ENCODE measurements at places on chromosomes 12 and 14. TPM values are rescaled to one million over a fixed set of nuclear protein-coding genes. Genes with fewer than 3 reads are reported as not detected.

GRCh38 chr12:101850199-101850598 lies 19.4 kb upstream of the GNPTAB start:
- no peak for DNase-seq

GRCh38 chr12:46218322-46219095 lies 50.3 kb downstream of the SLC38A1 start:
- peak; percentile 52 for DNase-seq

DNA sequence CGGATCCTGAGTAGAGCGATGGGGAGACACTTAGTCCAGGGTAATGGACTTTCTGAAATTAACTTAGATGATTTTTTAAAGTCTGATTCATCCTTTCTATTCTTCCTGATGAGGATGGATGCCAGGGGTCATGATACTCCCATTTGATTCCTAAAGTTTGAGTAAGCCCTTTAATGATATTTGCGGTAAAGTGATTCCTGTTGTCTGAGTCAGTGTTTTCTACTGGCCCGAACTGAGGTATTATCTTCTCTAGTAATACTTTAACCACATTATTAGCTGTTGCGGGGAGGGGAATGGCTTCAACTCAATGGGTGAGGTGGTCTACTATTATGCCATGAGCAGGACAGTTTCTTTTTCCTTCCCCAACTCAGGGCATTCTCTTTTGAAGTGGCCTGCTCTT lies 111.6 kb downstream of the RIN3 start:
- no peak for DNase-seq

- DNase-seq, result no peak
These were observed 67.6 kb upstream of the AP4S1 start for GRCh38 chr14:30957813-30958370.

DNA sequence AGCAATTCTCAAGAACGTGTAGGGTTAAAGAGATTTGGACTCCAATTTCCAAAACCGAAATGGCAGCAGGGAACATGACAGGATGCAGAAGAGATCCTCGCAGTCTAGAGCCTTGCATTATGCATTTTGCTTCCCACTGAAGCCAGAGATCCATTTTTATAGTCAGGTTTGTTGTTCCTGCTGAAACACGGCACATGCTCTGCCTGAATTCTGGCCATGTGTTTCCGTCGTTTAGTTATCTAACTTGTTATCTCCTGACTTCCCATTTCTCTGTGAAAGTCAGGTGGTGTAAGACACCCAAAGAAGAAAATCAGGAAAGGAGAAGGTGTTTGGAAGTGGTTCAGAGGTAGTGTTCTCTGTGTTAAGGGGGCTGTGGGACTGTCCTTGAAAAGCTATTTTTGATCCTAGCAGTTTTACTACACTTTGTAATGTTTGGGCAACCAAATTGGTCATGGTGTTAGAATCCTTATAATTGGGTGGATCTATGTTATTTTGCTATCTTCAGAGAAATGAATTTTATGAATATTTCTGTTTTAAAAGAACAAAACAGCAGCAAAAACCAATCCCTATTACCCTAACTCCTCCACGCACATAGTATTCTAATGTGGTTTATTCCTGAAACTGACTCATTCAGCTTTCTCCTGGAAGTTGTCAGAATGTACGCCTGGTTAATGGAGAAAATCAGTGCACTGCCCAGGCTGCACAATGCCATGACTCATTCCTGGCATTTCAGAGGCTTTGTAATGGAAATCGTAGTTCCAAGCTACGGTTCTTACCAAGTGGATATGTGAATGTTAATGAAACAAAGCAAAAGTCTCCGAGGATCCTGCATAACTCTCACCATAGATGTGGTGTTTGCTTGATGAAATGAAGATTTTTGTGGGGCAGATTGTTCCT lies 110.1 kb downstream of the SAMD4A start:
- no peak for DNase-seq

DNA sequence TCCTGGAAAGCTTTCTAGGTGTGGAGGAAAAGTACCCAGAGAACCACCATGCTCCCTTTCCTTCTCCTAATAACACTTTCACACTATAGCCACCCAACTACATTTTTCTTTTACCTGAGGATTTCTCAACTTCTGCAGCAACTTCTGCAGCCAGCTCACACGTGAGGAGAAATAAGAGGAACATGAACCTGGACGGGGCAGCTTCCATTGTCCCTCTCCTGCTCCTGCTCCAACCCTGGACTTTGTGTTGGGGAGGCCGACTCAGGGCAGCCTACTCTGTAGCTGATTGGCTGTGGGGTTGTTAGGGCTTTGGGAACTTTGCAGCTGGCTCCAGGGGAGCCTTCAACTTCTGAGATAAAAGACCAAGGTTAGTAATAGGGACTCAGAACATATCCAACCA lies at the start of gene ERP27:
ERP27 (minus strand) TSS at position 237 of the 400 bp plus-strand sequence; CDS start at position 208, 29 bp downstream.
- DNase-seq, result no peak

DNA sequence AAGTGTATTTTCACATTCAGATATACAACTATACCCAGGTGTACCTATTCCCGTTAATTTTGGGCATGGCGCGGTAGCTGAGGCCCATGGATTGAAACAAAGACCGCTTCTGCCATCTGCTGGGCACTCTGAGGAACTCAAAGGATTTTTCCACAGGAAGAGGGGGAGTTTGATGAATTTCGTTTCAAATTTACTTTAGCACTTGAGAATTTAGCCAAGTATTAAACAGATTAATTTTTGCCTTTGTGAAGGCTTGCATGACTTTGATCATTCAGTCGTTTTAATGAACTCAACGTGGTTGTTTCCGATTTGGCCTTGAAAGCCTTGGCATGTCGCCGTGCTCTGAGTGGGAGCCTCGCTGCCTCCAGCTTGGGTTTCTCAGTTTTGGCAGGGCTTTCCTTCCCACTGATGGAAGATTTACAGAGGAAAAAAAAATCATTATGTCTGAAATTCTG lies 153.2 kb upstream of the DDHD1 start:
- DNase-seq, result no peak

GRCh38 chr14:76706811-76707210 lies 54.5 kb upstream of the VASH1 start:
- no peak for DNase-seq

LRRK2 gene
- 12.7 TPM for total RNA-seq

GRCh38 chr12:50103351-50103750 lies 457 bp upstream of the GPD1 start:
- no peak for DNase-seq

- DNase-seq, result no peak
These were observed 83.9 kb downstream of the ARL6IP4 start for GRCh38 chr12:123064366-123064765.

GRCh38 chr12:90055071-90055470 lies 346.4 kb upstream of the ATP2B1 start:
- DNase-seq, result no peak

GRCh38 chr12:67758521-67758920 lies 110.0 kb downstream of the DYRK2 start:
- no peak for DNase-seq

DNA sequence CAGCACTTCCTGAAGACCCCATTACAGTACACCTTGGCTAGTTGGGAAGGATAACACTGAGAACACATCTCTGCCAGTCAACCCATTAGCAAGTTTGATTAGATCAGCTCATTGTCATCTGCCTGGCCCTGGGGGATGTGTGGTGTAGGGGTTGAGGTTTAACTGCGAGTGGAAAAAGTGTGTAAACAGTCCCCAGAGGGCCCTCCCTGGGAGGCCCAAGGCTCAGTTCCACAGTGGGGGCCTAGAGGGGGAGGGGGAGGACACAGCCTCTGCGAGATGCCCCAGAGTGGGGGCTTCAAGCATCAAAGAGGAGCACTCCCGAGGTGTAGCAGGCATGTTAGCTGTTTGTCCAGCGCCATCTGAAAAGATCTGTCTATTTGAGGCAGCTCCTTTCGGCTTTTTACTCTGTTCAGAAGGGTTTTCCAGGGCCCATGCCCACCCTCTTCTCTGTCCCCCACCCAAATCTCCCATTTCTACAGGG lies 344 bp downstream of the LPAR5 start:
- DNase-seq, result no peak

Data from ureter (tissue), 1 donor.